Uterus (tissue), 4 donors: ENCODE measurements at places on chromosomes 5 and 9.

- H3K27ac ChIP-seq, result no peak overlapping the region
- no peaks in the 10 kb centered on the region for H3K27me3 ChIP-seq
- DNase-seq, result no peak
- no peaks in the 10 kb centered on the region for H3K4me1 ChIP-seq
- H3K36me3 ChIP-seq, result no peaks in the 10 kb centered on the region
These were observed 8.3 kb downstream of the C9orf57 start for GRCh38 chr9:72052122-72052521.

DNA sequence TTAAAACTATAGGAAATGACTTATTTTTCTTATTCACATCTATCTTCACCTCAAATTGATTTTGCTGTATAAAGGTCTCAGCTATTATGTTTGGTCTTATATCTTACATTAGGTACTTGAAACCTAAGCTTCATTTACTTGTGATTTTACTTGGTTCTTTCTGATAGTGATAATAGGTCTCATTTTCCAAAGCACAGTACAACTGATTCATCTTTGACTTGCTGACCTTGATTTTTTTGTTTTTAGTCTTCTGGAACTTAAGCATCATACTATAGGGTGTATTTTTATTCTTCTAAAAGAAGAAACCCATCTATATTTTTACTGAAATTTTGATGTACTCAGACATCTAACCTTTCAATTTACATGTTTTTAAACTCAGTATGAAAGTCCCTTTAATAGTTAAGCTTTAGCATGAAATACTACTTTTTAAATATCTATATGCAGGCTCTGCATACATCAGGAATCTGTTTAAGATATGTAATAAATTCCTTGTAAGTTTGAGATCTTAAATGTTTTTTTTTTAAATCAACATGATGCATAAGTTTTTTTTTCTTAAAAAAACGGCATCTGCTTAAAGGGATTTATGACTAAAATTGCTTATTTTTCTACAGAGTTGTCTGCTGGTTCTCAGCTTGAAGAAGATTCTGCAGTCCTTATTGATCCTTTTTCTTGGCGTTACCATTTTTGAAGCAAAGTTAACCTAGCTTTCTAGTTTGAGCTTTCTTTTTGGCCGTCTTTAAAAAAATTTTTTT, 13.3 kb downstream of the MATR3 start:
- no peaks in the 10 kb centered on the region for H3K27me3 ChIP-seq
- H3K4me1 ChIP-seq, result peaks cover 23% of the 10 kb centered on the region
- no peaks in the 10 kb centered on the region for H3K36me3 ChIP-seq
- no peak overlapping the region for H3K4me3 ChIP-seq

GRCh38 chr5:178348356-178349074, 115.9 kb upstream of the PHYKPL start:
- no peaks in the 10 kb centered on the region for H3K27me3 ChIP-seq
- no peaks in the 10 kb centered on the region for H3K4me1 ChIP-seq
- H3K36me3 ChIP-seq, result no peaks in the 10 kb centered on the region

- H3K4me3 ChIP-seq, result no peak overlapping the region
- no peak for DNase-seq
- no peaks in the 10 kb centered on the region for H3K36me3 ChIP-seq
- peaks cover 10% of the 10 kb centered on the region for H3K4me1 ChIP-seq
These were observed 2.8 kb upstream of the FAM193B start for GRCh38 chr5:177557041-177557647.
